Esophagus squamous epithelium (tissue), 5 donors: ENCODE measurements at places on chromosomes 6 and 20.

DNA sequence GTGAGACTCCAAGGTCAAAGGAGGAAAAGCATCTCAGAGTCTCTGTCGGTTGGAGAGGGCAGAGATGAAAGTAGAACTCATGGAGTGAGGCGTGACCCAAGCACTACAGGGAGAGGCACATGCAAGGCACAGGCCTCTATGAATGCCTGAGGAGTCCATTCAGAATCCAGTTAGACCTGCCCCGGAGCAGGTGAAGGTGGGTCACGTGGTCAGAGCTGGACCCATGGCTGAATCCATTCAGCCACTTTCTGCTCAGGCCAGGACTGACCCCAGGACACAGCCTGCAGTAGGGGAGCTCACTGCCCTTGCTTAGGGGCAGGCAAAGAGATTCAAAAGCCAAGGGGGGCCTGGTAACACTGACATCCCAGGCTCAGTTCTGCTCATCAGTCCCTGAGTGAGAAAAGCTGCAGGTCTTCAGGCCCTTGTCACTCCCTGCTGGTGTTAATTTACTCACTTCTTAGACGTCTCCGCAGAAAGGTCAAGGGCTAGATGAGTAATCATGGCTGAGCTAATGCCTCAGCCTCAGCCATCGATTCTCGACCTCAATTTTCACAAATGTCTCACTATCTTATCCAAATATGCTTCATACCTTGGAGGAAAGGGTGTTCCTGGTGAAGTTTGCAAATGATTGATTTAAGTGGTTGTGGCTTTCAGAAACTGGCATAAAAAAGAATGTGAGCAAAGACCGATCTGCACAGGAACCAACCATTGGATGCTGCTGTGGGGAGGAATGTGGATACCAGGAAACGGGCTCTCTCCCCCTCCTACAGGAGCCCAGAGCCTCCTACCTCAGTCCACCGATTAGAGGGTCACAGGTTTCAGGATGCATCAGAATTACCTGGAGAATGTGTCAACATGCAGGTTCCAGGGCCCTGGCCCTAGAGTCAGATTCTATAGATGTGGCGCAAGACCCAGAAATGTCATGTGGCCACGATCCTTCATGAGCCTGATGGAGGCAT lies 584.4 kb downstream of the PTPRT start:
- no peak for DNase-seq

DNA sequence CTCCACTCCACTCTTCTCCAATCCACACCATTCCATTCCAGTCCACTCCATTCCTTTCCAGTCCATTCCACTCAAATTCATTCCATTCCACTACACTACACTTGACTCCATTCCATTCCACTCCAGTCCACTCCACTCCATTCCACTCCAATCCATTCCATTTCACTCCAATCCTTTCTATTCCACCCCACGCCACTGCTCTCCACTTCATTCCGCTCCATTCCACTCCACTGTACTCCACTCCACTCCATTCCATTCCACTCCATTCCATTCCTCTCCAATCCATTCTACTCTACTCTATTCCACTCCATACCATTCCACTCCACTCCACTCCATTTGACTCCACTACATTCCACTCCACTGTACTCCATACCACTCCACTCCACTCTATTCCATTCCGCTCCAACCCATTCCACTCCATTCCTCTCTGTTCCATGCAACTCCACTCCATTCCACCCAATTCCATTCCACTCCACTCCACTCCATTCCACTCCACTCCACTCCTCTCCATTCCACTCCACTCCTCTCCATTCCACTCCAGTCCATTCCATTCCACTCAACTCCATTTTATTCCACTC lies 23.4 kb upstream of the DEFB125 start:
- DNase-seq: no peak

DNA sequence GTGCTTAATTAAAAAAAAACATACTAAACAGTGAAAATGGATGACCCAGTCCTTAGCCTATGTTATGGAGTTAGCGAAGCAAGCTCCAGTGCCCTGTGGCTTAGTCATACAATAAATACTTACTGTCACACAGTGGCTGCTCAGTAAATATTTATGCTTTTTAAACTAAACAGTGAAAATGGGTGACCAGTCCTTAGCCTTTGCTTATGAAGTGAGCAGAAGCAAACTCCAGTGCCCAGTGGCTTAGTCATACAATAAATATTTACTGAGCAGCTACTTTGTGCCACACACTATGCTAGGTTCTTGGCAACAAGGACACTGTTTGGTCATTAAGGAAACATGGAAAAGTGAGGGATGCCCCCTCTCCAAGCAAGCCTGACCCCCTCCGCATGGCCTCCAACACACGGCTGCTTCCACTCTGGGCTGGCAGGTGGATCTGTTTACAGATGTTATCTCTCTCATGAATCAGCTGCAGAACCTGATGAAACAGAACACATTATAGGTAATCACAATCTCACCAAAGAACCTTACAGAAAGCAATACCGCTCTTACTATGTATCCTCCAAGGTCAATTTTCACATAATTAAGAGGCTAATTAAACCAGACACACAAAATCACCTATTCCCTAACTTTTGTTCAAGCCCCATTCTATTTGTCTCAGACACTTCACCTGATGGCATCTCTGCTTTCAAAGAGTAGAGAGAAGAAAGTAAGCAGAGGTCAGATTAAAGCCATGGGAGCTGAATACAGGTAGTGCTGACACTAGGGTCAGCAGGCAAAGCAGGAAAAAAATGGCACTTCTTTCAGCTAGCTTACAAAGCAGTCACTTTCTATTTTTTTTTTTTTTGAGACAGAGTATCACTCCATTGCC lies 27.3 kb downstream of the CDK5RAP1 start:
- DNase-seq: no peak

DNA sequence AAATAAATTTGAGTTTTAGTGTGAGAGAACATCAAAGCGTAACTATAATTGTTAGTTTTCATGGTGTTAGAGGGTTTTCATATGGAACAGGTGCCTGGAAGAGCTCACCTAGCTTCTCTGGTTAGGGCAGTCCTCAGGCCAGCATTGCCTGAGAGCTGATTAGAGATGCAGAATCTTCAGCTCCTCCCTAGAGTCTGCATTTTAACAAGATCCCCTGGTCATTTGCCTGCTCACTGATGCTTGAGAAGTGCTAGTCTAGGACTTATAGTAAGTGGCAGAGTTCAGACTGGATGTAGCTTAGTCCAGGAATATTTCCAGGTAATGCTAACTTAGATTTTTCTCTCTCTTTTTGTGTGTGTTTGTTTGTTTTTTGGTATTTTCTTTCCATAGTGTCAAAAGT lies 21.7 kb upstream of the SMIM26 start:
- DNase-seq: no peak

DNA sequence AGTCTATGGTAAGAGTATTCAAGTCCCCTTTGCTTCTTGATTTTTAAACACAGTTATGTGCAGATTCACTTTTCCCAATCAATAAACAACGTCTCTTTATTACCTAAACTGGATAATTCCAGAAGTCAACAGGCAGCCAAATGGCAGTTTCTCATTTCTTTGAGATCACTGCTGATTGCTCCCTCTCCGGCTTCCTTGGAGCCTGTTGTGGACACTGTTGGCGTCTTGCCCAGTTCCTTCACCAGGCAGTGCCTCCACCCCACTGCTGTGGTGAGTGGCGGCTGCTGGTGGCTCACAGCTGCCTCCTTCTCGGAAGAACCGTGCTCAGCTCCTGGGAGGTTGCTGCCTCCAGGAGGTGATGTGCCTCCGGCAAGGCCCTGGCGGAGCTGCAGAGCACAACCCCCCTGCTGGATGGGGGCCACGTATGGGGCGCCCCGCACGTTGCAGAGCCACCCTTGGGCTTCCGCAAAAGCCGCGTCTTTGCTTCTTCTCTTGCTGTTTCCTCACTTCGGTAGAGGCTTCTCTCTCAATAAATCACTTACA lies 105.1 kb upstream of the CNKSR3 start:
- DNase-seq: no peak

GRCh38 chr6:19324376-19324775 lies 512.8 kb upstream of the ID4 start:
- DNase-seq: no peak

- no peak for DNase-seq
Measured at GRCh38 chr20:59062081-59062480, 19.5 kb upstream of the PRELID3B start.

GRCh38 chr20:63156221-63156671 lies 59.7 kb downstream of the YTHDF1 start:
- DNase-seq: no peak

DNA sequence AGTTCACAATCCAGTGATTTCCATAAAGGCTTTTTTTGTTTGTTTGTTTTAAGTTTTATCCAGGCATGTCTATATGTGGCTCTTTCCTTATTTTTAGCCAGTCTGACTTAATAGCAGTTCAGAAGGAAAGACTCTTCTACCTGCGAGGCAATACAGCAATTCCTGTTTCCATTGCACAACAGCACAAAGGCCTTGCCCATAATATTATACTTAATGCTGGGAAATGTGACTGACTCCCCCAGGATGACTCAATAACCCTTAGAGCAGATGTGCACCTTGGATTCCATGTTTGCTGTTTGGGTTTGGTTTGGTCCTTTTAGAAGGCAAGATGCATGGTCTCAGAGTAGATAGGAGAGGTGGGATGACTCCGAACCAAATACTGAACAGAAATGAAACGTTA lies 184.1 kb downstream of the MTFR2 start:
- DNase-seq: no peak

- no peak for DNase-seq
Measured at GRCh38 chr6:7237653-7238188, 75.3 kb downstream of the SSR1 start.
